ENCODE measurements at places on chromosomes 7 and 10.
A peak's percentile ranks its signal among the peaks of the same experiment; 100 is the strongest.

DNA sequence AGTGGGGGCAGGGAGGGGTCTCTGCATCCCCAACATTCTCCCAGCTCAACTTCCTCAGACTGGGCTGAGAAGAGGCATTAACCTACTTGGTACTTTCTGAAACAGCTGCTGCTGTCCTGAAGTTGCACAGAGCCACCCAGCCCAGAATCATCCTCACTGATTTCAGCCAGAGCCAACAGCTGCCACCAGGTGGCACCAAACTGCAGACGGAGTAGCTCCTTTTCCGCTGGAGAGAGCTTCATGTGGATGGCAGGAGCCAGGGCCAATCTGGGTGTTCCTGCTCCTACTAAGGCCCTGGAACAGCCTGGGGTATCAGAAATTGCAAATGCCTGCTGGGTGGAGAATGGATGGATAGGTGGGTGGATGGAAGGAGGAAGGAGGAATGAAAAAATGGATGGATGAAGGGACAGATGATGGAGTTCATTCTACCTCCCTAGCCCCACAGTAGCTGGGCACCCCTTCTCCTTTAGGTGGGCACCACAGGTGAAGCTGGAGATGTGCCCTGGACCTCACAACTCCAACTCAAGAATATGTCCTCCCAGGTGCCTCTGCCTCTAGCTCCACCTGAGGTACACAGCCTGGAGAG lies 11.8 kb upstream of the DRGX start:
- DNase-seq: peak; percentile 55

- DNase-seq: no peak
These were observed 37.9 kb downstream of the JAZF1 start for GRCh38 chr7:28142650-28143049.

DNA sequence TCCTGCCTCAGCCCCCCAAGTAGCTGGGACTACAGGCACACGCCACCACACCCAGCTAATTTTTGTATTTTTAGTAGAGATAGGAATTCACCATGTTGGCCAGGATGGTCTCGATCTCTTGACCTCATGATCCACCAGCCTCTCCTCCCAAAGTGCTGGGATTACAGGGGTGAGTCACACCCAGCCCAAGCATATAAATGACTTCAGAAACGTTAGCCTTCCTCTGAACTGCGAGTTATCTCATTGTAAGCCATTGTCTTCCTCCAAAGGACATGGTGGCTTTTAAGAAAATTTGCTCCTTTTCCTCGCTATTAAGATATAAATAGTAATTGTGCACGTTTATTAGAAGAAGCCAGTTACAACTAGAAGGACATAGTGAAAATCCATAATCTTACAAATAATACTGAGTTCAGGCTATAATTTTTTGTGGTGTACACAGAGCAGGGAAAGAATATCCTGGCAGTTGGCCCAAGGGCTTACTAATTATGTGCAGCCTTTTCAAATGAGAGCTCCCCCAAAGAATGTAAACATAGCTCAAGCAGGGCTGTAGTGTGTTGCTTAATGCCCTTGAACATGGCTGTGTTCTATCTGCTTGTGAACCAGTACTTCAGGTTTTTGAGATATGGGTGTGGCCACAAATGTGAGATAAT lies 495.8 kb downstream of the PARD3 start:
- DNase-seq: no peak

- DNase-seq: no peak
These were observed 350.7 kb downstream of the IPMK start for GRCh38 chr10:57917019-57917418.

GRCh38 chr10:54609423-54609822 lies 191.6 kb downstream of the PCDH15 start:
- no peak for DNase-seq

DNA sequence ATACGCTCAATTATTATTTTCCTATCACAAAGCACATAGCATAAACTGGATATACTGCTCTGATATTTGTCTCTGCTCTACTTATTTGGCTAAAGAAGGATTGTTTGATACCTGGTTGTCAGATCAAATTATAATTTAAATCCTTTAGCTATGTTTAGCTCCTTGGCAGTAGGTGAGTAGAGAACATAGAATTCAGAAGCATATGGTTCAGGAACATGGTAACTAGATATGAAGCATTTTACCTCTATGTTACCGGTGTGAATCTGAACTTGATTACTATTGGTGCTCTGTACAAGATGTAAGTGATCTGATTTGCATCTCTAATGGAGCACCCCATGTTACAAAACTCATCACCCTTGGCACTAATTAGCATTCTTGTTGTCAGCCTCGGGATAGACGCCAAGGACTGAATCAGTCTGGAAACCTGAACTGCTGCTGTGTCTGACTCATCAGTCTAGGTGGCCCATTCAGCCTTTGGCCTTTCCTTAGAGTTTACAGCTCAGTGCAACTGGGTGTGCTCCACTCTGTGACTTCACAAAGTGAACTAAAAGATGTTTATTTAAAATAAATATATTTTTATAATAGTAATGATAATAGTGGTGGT lies 12.3 kb upstream of the MYPN start:
- DNase-seq: no peak
